MM.1S (cell line): ENCODE measurements at places on chromosomes 7 and 10.

GRCh38 chr7:140640060-140640637 is 464 bp downstream of the DENND2A start:
- DNase-seq = no peak

DNA sequence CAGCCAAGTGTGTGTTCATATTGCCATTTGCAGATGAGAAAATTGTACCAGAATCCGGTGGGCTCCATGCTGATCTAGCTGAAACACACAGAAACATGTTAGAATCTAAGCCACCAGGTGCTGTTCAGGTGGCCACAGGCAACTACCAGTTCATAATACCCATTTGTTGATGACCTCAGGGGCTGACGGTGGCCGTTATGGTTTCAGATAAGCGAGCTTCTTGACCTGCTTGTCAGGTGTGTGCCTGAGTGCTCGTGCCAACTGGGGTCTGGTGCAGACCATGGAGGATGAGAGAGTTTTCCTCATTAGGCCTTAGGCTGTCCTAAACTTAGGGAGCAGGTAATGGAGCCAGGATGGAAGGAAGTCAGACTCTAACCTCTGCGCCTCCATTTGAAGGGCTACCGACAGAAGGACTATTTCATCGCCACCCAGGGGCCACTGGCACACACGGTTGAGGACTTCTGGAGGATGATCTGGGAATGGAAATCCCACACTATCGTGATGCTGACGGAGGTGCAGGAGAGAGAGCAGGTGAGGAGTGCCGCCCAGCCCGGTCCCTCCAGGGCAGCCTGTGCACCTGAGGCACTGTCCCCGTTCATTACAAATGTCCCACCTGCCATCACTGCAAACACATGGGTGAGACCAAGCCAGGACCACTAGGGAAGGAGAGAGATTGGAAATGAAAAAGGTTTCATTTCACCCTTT is 53.1 kb downstream of the MKI67 start:
- DNase-seq = no peak

- no peak for DNase-seq
Measured at GRCh38 chr10:78247266-78247665, 213.6 kb downstream of the RPS24 start.

- no peak for DNase-seq
Measured at GRCh38 chr7:100157334-100158228, 942 bp downstream of the TRAPPC14 start.

GRCh38 chr10:15200626-15201025 is 32.1 kb upstream of the NMT2 start:
- no peak for DNase-seq

DNA sequence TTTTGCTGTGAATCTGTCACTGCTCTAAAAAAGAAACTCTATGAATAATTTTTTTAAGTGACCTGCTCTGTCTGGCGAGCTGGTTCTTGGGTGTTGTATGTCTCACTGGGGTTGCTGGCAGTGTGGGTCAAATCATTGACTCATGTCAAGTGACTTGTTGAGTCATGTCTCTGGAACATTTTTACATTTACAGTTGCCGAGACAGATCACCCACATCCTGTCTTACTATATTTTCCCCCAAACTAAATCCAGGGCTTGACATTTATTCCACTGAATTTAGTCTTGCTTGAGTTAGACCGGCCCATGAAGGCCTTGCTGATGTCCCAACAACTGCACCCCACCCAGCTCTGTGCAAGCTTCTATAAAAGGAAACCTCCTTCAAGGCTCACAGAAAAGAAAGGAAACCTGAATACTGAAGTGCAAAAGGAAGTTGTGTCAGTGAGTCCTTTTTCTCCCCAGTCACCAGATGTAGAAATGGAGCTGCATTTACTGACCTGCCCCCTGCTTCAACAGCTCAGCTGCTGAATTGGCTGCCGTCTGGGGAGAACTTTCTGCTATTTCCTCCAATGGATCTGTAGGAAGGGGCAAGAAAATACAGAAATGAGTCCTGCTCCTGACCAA is 290.3 kb downstream of the TNS3 start:
- DNase-seq = no peak

DNA sequence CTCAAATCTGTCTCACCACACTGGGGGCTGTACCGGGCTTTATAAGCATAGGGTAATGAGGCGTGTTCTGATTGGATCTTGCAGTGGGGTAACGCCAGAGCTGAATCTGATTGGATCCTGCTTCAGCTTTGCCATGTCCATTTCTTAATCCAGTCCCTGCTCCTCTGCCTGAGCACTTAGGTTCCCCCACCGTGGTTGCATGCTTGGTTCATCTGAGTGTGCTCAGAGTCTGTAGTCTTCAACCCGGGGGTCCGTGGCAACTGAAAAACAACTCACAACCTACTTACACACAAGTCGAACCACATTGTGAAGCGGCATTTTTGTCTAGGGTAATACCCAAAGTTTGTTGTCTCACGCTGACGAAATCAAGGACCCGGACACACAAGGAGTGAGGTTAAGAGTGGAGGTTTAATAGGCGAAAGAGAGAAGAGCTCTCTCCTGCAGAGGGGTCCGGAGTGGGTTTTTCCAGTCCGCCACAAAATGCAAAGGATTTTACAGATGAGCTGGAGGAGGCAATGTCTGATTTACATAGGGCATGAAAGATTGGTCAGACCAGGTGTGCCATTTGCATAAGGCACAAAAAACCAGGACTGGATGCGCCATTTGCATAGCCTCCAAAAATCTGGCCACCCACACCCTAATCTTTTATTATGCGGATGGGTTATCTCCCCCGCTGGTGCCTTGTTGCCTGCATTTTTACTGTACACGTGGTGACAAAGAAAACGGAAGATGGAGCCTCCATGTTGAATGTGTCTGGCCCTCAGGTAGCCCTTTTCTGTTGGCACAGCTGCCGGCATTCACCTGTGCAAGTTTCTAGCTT is 641.8 kb upstream of the FOXK1 start:
- DNase-seq = no peak

- DNase-seq = no peak
Measured at GRCh38 chr10:103054621-103055020, 136.5 kb downstream of the CNNM2 start.

DNA sequence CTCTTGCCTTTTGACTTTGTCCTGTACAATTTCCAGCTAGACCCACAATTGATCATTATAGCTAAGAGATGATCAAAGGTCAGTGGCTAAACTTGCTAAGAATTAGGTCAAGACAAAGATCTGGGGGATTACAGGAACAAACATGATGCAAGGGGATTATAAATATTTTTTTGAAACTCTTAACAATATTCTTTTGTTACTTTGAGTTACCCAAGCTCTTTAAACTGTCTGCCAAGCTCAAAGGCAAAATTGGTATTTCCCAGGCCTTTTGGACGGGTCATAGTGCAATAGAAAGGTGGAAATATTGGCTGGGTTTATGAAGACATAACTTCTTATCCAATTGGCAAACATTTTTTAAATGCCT is 23.4 kb downstream of the TBXAS1 start:
- no peak for DNase-seq

DNA sequence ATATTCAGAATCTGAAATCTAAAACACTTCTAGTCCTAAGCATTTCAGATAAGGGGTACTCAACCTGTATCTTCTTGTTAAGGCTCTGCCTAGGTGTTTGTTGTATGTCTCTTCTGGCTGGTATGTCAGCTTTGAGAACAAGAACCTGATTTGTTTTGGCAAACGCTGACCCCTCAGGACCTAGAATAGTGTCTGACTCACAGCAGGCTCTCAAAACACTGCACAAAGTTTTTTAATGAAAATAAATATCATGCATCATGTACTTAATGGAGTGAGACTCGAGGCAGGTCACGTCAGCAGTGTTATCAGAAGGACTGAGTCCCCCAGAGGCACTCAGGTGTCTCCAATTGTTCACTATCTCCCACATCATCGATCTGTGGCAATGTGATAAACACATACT is 99.1 kb downstream of the GLI3 start:
- DNase-seq = no peak

DNA sequence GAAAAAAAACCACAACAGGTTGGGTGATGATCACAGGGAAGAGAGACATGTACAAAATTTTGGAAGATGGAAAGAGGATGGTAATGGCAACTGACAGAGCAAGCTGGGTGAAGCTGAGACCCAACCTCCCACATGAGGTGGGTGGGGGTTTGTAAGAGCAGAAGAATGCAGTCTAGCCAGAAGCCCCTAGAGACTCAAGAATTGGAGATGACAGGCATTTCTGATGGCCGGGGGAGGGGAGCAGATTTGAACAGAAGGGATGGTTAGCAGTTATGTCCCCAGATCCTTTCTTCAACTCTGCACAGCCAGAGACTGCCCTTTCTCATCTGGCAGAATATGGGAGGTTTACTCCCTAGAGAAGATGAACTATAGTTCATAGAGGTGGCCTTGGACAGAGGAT is 208.0 kb downstream of the GALNT17 start:
- DNase-seq = no peak

DNA sequence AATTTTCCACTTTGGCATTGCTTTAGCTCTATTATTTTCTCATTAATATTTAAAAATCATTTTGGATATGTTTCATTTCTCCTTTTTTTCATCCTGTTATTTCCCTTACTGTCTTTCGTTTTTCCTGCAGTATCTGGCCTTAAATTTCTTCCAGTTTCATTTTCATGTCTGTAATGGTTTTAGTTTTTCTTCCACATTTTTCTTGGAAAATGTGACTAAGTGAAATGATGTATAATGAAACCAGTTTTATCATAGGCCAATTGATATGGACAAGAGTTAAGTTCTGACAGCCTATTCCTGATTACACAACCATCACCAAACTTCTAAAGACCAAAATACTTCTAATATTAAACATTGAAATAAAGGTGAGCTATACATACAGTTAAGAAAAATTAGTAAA is 158.5 kb downstream of the LHFPL3 start:
- no peak for DNase-seq

- no peak for DNase-seq
Measured at GRCh38 chr7:151784853-151785680, 91.8 kb downstream of the PRKAG2 start.

GRCh38 chr10:95742485-95742884 is 13.5 kb upstream of the ENTPD1 start:
- DNase-seq = no peak

DNA sequence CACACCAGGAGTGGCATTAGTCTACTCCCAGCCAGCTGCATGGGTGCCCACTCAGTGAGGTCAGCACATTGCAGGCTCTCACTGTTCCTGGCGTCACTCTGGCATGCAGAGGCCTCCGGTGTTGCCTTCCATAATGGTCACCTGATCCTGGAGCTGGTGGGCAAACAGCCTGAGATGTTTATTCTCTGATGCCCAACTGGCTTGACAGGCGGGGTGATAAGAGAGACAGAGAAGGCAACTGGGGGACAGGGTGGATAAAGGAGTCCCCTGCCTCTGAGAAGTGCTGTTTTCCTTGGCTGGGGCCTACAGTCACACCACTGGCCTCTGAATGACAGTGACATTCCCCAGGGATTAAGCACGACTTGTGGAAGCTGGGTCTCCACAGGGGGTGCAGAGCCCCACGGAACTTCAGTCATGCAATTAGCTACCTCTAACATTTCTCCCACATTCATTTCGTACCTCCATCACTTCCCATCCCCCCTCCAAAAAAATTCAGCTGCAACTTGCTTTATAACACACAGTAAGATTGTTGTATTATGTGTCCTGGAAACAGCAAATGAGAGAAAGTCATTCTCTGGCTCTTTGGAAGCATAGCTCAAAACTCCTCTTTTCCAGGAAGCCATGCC is 7.1 kb upstream of the RBM20 start:
- DNase-seq = no peak

GRCh38 chr7:112192236-112193154 is 13.7 kb downstream of the DOCK4 start:
- DNase-seq = no peak

GRCh38 chr10:72228318-72228751 is 12.3 kb upstream of the ASCC1 start:
- no peak for DNase-seq

DNA sequence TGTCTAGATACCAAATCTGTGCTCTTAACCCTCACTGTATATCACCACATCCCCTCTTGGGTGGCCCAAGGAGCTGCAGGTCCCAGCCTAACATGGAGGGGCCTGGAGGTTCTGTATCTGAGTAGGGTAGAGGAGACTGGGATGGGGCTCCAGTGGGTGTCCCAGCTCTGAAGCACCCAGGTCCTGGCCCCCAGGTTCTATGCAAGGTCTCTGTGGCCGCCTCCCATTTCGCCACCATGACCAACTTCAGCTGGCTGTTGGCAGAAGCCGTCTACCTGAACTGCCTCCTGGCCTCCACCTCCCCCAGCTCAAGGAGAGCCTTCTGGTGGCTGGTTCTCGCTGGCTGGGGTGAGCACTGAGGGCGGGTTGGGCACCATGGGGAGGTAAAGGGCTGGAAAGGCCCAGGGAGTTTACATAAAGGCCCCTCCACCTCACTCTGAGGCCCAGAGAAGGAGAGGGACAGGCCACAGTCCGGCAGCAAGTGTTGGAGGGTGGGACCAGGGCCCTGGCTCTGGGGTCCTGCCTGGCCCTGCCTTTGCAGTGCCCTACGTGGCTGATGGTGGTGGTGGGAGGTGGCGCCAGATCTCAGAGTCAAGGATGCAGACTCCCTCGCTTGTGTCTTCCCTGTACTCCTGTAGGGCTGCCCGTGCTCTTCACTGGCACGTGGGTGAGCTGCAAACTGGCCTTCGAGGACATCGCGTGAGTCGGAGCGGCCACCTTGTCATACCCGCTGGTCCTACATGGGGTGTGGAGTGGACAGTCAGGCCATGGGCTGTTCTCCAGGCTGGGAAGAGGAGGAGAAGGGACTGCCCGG is 10.2 kb downstream of the GHRHR start:
- no peak for DNase-seq

- peak; percentile 58 for DNase-seq
Measured at GRCh38 chr10:24449321-24449740, 240.4 kb downstream of the KIAA1217 start.

DNA sequence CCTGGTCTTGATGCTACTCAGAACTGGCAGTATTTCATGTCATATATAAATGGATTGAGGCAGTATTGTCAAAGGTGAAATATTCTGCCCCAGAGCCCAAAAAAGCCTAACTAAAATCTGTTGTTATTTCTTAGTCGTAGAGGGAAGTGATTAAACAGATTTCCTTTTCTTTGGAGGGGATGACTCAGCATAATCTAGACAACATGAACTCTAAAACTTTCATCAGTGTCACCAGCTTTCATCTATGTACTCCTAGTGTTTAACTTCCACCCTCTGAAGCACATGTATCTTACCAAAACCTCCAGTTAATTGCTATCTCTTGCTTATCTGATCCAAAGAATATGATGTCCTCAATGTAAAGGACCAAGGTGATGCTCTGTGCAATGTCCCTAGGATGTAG is 97.1 kb upstream of the ARID5B start:
- no peak for DNase-seq

GRCh38 chr10:106825576-106826364 is 338.7 kb downstream of the SORCS1 start:
- DNase-seq = no peak
